ENCODE measurements at places on chromosomes 6 and 20.

GRCh38 chr20:63555661-63556381 is 1.9 kb downstream of the FNDC11 start:
- no peak for DNase-seq

- no peak for DNase-seq
Measured at GRCh38 chr6:29451471-29452193, 5.2 kb downstream of the OR11A1 start.

DNA sequence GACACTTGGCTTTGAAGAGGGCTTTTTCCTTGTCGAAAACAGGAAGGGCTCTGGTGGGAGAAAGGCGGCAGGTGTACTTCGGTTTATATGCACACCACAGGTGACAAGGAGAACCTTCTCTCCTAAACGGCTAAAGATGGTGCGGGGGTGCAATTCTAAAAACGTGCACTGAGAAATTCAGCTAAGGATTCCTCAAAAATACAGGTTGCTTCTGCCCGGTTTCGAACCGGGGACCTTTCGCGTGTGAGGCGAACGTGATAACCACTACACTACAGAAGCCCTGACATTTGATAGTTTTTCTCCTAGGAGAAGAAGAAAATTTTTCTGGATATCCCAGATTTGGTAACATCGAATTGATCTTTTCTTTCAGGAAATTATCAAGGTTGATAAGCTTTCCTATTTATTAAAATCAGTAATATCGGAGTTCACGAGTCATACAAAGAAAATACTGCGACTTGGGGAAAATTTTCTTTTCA is 32.0 kb downstream of the POM121L2 start:
- peak; percentile 77 for DNase-seq

- no peak for DNase-seq
Measured at GRCh38 chr6:91606148-91606901, 1019.5 kb upstream of the MAP3K7 start.

DNA sequence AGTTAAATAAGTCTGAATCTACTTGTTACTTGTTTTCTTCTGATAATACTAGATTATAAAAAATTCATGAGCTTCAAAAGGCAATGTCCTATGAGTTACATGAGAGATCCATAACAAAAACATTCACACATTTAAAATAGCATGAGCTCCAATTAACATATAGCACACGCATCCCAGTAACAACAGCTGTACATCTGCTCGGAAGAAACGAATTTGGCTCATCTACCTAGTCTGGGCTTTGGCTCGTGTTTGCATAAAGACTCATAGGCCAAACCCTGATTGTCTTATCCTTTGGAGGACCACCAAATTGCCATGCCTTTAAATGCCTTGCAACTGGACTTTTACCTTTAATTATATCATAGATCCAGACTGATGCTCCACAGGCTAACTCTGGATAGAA is 259.7 kb upstream of the CHD6 start:
- DNase-seq, result no peak

DNA sequence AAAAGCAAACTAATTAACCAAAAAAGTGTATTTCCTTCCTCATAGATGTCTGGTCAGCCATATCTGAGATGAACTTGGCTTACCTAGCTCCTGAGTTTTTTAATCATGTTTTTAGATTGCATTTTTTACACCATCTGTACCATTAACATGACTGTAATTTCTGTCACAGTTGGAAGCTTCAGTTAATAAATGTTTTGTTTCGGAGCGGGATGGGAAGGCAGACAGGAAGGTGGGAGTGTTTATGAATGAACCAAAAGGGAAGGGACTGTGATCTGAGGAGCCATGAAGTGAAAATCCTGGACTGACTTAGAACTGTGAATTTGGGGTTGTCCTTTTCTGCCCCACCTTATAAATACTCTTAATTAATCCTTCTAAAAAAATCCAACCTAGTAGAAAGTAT is 445.6 kb upstream of the SOX4 start:
- no peak for DNase-seq

DNA sequence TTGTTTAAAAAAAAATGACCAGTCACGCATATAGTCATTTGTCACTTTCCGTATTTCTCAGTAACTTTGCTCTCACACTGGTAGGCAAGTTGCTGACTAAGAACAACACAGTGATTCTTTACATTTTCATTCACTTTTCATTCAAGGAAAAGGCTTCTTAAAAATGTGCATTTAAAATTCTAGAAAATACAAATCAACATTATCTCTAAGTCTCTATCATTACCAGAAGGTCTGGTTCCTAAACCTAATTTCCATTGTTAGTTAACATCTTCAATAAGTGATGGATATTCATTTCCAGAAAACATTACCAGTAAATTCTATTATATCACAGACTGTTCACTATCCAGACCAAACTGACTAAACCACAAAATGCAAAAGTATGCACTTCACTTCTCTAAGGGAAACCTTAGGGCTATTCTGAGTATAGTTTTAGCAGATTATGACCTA is 115.3 kb downstream of the AHI1 start:
- no peak for DNase-seq

- no peak for DNase-seq
Measured at GRCh38 chr6:28907394-28907793, 16.4 kb downstream of the TRIM27 start.

- no peak for DNase-seq
Measured at GRCh38 chr6:39887692-39888450, 46.4 kb downstream of the MOCS1 start.

DNA sequence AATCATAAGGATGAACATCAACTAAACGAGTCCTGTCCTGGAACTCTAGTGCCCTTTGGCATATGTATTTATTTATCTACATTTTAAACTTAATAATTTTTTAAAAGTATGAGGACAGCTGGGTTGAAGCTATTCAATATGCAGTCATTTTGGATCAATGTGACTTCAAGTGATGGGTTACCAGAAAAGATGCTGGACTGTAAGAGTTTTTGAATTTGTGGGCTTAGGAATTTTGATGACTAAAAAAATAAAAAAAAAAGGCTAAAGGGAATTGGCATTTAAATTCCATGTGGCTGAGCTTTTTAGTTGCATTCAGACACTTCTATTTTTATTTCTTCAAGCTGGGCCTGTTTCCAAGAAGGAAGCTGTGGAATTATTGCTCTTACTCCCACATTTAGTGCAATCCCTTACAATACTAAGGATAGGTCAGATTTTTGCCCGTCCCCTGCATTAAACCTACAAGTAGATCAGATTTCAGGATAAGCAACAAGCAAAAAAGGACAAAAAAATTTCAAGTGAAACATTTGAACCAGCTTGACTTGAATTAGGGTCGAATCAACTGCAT is 704.2 kb upstream of the CITED2 start:
- DNase-seq, result no peak

DNA sequence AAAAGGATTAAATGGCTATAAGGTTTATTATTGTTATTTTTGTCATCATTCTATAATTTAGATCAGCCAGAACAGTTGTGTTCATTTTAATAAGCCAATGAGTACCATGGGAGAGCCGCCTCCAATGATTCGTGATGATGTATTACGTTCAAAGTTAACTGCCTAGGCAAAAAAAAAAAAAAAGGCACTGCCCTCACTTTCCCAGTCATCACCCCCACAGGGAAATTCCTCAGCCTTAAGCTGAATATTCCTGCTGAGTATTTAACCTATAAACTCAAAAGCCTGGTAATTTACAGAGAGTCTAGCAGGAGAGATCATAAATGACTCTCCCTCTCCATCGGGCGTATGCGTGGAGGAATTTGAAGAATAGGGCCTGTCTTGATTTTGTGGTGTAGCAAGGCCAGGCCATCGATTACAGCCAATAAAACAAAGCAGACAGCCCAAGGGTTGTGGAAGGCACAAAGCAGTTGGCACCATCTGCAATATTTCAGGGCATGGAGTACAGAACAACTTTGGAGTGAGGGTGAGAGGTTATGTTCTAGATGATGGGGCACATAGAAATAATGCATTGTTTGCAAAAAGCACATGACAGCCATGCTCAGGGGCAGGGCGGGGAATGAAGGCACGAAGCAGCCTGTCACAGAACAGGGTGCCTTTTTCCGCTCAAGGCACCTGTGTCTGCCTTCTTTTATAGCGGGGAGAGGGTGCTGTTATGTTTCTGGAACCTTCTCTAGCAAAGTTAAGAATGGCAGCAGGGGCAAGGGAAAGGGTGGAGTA is 138.2 kb upstream of the DTNBP1 start:
- no peak for DNase-seq

GRCh38 chr20:20241976-20242375 is 125.9 kb upstream of the INSM1 start:
- DNase-seq, result peak; percentile 89

- peak; percentile 26 for DNase-seq
Measured at GRCh38 chr6:53112404-53112803, 36.2 kb downstream of the GCM1 start.

GRCh38 chr6:149332602-149333265 is 15.2 kb downstream of the TAB2 start:
- peak; percentile 35 for DNase-seq

DNA sequence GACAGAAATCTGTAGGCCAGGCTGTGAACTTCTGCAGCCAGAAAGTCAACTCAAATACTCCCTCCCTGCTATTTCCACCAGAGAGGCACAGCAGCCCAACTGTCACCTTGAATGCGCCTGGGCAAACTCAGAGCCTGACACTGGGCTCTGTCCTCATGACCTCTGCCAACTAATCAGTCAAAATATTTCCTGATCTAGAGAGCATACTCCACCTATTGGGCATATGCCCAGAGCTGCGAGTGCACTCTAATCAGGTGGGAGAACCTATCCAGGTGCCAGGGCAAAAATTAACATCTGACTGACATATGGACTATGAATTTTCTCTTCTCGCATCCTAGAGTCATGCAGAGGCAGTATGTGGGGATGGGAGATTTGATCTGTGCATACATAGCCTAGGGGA is 406.3 kb upstream of the RUNX2 start:
- DNase-seq, result no peak

GRCh38 chr6:134632024-134632423 is 314.1 kb upstream of the SGK1 start:
- no peak for DNase-seq

DNA sequence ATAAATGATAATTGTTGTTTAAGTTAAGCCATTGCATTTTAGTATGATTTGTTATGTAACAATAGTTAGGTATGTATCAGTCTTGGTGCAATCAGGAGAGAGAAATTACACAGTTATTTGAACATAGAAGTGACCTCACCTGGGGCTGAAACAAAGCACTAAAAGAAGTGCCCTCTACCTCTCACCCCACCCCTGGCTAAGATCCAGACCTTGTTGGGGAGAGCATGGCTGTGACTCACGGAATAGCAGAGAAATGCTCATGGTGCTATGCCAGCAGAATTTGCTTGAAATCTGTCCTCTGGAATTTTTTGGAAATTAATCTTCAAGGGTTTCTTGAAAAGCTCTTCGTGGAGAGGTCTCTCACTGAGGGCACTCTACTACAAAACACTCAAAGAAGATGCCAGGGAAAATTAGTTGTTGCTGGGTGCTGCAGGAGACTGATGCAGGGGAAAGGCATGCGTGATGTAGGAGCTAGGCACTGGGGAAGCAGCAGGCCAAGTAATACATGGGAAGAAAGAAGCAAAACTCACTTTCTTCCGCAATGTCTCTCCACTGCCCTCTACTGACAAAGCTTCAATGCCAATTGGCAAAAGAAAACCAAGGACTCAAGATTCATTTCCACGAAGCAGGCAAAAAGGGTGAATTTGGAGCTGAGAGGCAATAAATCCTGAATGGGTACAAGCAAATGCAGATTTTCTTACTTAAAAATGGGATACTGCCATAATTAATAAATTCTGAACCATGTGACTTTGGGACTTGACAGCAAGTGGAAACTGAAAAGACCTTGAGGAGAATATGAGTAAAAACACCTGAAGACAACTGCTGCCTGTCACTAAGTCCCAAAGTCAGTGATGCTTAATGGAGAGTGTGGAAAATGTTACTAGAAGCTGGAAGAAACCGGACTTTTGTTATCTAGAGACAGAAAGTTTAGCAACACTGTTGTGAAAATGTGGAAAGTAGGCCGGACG is 136.3 kb upstream of the ZNF184 start:
- no peak for DNase-seq

DNA sequence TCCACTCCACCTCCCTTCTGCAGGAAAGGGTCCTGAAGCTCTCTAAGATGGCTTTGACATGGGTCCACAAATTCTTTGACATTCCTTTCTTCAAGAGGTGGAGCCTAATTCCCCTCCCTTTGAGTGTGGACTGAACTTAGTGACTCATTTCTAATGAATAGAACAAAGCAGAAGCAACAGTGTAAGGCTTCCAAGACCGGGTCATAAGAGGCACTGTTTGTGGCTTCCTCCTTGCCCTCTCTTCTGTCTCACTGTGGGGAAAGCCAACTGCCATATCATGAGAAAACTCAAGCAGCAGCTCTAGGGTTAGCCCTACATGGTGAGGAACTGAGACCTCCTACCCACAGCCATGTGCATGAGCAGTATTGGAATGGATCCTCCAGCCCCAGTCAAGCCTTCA is 5.9 kb upstream of the CDK5RAP1 start:
- no peak for DNase-seq

GRCh38 chr6:89977808-89978748 is 83.8 kb downstream of the GJA10 start:
- DNase-seq, result peak; percentile 79

DNA sequence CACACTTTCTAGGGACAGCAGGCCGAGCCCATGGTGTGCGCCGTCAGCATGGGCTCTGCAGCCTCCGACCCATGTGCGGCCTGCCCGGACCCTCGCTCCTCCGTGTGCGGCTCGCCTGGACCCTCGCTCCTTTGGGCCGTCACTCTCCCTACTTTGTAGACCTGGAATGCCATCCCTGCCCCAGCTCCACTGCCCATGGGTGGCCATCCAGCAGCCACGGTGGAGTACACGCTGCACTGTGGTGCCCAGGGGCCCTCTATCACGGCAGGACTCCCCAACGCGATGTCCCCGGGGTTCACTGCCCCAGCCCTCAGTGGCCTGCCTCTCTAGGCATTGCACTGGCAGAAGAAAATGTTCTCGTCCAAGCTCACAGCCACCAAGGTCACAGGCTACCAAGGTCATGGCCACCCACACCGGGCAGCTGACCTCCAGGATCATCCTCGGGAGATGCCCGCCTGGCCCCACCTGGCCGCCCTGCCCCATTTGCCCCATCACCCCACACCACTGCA is 24.1 kb upstream of the MRGBP start:
- DNase-seq, result no peak

- no peak for DNase-seq
Measured at GRCh38 chr20:34642009-34642408, 34.9 kb downstream of the PIGU start.

DNA sequence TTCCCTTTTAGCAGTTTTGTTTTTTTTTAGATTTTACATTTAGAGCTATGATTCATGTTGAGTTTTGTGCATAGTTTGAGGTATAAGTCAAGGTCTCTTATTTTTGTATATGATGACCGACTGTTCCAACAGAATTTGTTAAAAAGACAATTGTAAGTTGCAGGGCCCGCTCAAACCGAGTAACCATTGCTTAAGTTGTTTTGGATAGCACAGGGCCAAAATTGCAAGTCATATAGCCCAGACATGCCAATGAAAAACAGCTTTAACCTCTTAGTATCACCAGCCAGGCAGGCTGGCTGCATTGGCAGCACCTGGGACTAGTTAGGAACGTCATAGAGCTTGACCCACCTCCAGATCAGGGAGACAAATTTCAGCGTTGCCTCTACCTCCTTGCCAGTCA is 47.3 kb downstream of the PFDN4 start:
- no peak for DNase-seq

GRCh38 chr6:45923831-45924391 is 91.7 kb downstream of the CLIC5 start:
- no peak for DNase-seq
